ENCODE measurements at places on chromosomes 6 and 20.

DNA sequence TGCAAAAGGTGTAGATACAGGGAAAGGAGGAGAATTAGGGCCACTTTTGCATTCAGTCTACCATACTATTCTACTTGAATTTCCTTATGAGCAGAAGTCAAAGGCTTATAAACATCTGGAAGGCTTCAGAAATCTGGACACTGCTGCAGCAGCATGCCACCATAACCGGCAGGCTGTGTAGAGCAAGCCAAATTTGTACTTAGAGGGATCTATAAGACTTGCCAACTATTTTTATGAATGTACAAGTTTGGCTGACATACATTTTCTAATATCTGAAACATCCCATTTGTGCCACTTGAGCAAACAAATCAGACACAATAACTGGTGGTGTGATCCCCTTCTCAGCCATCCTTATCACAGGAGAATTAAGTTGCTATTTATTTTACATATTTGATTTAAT lies 14.0 kb upstream of the PLCB1 start:
- no peak for DNase-seq

GRCh38 chr6:3269281-3269975 lies 10.7 kb downstream of the PSMG4 start:
- DNase-seq = no peak

DNA sequence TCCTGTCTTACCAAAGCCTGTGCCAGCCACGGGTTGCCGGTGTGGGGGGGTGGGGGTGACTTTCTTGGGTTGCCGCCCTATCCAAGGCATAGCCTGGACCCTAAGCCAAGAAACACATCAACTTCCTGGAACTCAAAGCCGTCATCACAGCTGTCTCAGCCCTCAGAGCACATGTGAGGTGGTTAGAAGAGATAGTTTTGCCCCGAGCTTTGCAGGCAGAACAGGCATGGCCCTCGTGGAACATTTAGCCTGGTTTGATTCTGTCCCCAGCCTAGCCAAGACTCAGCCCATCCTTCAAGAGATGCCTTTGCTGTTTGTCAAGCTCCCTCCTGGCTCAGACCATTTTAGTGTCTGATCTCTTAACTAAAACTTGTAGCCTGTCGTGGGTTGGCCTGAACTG lies 64.9 kb downstream of the RREB1 start:
- peak; percentile 82 for DNase-seq

DNA sequence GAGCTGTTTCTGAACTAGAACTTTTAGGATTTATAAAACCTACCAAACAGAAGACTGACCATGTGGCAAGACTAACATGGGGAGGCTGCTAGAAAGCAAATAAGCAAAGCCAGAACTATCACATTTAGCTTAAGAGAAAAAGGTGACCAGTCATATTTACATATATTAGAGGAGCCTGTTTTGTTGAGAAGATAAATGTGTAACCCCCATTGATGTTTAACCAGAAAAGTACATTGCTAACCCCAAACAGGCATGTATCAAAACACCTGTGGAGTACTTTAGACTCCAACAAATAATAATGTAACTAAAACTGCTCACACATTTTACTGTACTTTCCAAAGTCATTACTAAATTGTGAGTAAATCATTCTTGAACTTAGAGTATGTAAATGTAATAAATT lies 35.0 kb downstream of the AKIRIN2 start:
- DNase-seq = no peak

DNA sequence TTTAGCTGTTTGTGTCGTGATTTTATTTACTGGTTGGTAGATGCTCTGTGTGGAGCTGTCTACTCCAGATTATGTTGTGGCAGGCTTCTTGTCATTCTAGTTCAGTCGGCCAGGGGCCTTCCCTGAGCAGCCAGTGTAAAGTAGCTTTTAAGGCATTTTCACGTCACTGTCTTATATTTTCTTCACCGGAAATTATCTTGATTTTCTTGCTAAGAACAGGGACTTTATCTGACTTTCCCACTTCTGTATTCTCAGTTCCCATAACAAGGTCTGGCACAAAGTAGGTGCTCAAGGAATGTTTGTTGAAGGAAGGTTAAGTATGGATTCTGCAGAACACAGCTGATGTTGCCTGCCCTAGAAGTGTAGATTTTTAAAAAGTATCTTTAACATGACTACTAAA lies 868 bp downstream of the LTV1 start:
- DNase-seq = no peak

- DNase-seq = no peak
Measured at GRCh38 chr6:35296931-35297600, 552 bp upstream of the DEF6 start.

- no peak for DNase-seq
Measured at GRCh38 chr20:819680-820322, 13.7 kb upstream of the FAM110A start.

DNA sequence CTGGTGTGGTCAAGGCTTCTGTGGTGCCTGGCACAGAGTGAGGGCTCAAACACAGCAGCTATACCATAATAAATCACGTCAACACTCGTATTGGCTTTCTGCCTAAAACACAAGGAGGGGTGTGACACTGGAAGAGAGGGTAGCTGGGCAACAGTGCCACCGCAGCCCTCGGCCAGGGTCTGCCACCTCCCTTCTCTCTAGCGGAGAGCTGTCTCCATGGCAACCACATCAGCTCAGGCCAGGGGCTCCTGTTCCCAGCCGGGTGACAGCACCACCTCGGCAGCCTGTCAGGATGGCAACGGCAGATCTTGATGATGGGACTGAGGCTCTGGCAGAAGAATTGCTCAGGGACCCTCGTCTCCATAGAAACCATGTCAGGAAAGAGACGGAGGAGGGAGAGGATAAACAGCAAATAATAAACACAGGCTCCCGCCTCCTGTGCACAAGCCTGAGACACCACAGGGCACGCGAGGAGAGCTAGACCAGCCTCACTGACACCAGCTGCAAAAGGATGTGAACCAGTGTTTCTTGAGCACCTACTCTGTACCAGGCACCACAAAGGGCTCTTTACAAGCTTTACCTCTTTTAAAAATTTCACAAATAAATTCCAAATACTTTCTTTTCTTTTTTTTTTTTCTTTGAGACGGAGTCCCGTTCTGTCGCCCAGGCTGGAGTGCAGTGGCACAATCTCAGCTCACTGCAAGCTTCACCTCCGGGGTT lies 50.4 kb upstream of the TLDC2 start:
- no peak for DNase-seq

DNA sequence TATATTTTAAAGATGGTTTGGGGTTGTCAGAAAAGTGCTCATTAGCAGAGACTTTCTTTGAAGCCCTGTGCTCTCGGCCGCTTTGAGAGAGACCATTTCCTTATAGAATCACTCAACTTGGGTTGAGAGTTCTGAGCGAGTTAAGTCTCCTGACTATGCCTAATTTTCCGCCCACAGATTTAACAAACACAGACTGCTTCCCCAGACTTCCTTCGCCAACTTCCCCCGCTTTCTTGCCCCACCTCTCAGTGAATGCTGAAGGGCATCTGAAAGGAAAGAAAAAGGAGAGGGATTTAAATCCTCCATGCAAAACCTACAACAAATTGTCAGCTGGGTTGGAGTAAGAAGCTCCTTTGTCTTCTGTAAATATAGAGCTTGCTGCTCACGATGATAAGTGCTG lies 224.0 kb downstream of the EYA2 start:
- no peak for DNase-seq

DNA sequence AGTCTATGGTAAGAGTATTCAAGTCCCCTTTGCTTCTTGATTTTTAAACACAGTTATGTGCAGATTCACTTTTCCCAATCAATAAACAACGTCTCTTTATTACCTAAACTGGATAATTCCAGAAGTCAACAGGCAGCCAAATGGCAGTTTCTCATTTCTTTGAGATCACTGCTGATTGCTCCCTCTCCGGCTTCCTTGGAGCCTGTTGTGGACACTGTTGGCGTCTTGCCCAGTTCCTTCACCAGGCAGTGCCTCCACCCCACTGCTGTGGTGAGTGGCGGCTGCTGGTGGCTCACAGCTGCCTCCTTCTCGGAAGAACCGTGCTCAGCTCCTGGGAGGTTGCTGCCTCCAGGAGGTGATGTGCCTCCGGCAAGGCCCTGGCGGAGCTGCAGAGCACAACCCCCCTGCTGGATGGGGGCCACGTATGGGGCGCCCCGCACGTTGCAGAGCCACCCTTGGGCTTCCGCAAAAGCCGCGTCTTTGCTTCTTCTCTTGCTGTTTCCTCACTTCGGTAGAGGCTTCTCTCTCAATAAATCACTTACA lies 105.1 kb upstream of the CNKSR3 start:
- DNase-seq = peak; percentile 63

DNA sequence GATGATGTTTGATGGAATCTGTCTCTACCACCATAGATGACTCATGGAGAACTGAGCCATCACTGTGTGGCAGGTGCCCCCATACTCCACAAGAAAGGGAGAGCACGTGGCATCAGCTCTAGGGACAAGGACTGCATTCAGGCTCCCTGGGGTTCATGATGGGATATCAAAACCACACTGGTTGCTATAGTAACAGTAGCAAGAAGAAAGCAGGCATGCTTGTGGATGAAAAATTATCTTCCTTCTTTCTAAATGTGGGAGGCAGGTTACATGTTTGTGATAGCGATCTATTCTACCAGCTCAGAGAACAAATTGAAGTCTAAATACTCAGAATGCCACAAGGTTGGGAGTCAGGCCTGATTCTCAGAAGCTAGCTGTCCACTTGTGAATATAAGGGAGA lies 224.2 kb downstream of the ARHGAP18 start:
- no peak for DNase-seq

GRCh38 chr6:136866872-136867416 lies 44.6 kb downstream of the PEX7 start:
- DNase-seq = peak; percentile 36

DNA sequence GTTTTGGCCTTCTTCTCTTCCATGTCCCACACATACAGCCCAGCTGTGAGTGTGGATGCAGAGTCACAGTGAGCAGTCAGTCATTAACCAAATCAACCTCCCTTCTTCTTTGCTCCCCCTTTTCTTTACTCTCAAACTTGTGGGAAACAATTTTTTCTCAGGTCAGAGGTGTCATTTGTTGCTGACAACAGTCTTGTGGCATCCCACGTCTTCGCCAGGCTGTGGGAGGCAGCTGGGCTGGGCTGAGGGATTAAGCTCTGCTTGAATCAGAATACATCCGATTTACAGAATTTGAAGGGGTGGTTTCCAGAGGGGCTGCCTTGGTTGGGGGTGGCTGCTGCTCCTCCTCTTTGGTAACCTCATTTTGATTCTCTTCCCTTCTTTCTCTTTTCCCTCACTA lies 40.5 kb downstream of the SCGN start:
- DNase-seq = no peak
